ENCODE measurements at places on chromosomes 6 and 20.

- no peak for DNase-seq
Measured at GRCh38 chr6:144820270-144820669, 535.1 kb downstream of the UTRN start.

- DNase-seq: no peak
Measured at GRCh38 chr6:87909849-87910248, 137.8 kb upstream of the SPACA1 start.

DNA sequence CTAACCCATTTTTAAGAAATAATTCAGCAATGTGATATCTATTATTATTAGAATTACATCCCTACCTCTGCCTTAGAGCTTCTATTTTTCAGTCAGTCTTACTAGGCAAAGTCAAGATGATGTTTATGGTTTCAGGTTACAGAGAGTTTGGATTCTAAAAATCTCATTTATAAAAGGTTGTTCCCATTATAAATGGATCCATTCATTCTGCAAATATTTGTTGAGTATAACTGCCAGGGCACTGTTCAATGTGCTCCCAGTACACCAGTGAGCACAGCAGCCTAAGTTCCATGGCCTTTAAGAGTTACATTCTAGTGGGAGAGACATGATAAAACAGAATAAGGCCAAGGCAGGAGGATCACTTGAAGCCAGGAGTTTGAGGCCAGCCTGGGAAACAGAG is 75.9 kb upstream of the EYA4 start:
- no peak for DNase-seq

- DNase-seq: no peak
Measured at GRCh38 chr20:62059920-62060630, 5.6 kb downstream of the TAF4 start.

GRCh38 chr20:15811951-15812350 is 761.3 kb downstream of the KIF16B start:
- no peak for DNase-seq

DNA sequence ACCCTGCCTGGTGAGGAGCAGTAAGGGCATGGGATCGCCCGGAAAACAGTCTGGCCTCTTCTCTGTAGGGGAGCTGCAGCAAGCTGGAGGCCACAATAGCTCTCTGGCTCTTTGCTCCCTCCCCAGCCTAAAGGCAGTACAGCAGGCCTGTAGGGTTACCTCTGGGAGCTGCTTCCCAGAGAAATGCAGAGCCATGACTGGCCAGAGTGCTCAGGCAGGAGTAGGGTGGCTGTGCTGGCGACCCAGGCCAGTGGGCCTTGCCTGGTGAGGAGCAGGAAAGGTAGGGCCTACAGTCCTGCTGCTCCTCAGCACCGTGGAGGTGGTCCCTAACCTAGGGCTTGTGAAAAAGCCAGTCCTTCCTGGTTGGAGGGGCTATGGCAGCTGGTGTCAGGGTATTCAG is 129.9 kb upstream of the CHD6 start:
- no peak for DNase-seq

GRCh38 chr20:23130622-23131140 is 44.6 kb upstream of the CD93 start:
- DNase-seq: no peak

DNA sequence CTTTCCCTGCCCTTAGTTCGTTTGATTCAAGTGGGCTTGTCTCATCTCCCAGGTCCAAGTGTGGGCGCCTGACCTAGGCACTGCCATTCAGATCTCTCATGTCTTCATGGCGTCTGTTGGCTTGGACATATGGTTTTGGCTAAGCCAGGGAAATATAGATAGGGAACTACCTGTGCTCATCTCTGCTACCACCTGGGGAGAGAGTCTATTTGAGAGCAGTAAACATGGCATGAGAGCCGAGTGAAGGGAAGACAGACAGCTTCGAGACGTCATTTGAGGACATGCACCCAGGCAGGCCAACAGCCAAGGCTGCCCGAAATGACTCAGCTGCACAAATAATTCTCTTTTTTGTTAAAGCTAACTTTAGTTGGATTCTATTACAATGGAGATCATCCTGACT is 370.7 kb upstream of the AGPAT4 start:
- DNase-seq: no peak
